Trophoblast cell (in vitro differentiated cells and primary cell): ENCODE measurements at places on chromosomes 2 and 18.

GRCh38 chr2:105752691-105753358, 8.1 kb downstream of the NCK2 start:
- DNase-seq, result no peak

- no peak for DNase-seq
These were observed 11.6 kb downstream of the CAPG start for GRCh38 chr2:85398426-85399182.

GRCh38 chr18:79578396-79579260, 101.0 kb upstream of the CTDP1 start:
- DNase-seq, result no peak

DNA sequence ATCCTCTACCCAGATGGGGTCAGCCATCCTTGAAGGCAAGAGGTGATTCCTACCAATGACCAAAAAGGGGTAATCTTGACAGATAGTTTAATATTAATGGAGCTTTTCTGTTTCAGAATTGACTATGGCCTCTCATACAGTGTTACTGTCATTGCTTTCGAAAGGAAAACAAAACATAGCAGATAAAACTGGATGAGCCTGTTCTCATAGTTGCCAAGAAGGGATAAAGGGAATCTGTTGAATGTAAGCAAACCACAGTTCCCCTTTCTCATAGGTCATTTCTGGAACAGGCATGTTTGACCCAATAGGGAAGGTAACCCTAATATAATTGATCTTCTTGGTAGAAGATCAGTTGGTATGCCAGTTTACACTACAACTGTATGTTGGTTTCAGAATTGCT, 1.6 kb downstream of the RAB27B start:
- no peak for DNase-seq

DNA sequence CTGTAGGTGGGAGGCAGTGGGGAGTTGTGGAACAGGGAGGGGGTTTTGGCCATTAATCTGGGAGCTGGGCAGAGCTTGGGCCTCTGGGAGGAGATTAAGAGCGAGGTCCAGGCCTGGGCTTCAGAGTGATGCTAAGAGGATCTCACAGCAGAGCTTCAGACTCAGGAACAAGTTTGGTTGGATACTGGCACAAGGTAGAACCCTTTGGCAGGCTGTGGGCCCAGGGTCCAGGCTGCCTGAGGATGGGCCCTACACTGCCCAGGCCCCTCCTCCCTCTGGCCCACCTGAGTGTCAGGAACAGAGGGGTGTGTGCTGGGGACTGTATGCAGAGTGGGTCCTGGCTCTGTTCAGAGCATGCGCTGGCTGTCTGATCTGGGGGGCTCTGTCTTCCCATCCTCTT, 334.9 kb downstream of the CYP26B1 start:
- DNase-seq, result no peak

DNA sequence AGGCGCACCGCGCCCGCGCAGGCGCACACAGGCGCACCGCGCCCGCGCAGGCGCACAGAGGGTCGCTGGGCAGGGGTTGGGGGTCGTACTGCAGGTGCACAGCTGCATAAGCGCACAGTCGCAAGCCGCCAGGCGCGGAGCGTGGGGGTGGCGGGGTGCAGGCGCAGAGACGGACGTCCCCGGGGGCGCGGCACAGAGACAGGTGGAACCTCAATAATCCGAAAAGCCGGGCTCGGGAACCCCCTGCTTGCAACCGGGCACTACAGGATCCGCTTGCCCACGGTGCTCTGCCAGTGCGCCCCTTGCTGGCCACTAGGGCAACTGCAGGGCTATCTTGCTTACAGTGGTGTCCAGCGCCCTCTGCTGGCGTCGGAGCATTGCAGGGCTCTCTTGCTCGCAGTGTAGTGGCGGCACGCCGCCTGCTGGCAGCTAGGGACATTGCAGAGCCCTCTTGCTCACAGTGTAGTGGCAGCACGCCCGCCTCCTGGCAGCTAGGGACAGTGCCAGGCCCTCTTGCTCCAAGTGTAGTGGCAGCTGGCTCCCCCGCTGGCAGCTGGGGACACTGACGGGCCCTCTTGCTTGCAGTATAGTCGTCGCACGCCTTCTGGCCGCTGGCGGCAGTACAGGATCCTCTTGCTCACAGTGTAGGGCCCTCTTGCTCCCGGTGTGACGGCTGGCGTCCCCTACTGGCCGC, 34.9 kb downstream of the FAM110C start:
- peak; percentile 98 for DNase-seq

GRCh38 chr18:62336618-62337017, 11.5 kb downstream of the TNFRSF11A start:
- peak; percentile 70 for DNase-seq

DNA sequence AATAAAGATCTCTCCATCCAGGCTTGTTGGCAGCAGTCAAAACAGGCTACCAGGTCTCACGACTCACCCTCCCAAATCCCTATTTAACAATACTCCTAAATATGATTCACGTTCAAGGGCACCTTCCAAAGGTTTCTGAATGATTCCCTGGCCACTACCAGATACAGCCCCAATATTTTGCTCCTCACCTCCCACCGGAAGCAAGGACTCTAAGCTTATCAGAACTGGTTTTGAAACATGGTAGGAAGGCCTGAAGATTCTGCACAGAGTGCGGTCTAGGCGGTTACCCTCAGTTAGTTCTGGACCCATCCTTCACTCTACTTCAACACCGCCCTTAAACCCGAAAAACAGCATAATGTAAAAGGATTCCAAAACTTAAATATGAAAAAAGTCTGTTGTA, 5.2 kb downstream of the PPP4R1 start:
- no peak for DNase-seq

- no peak for DNase-seq
These were observed 55.8 kb downstream of the SLC8A1 start for GRCh38 chr2:40396124-40396523.

- no peak for DNase-seq
These were observed 166.0 kb upstream of the DSEL start for GRCh38 chr18:67682516-67682915.

DNA sequence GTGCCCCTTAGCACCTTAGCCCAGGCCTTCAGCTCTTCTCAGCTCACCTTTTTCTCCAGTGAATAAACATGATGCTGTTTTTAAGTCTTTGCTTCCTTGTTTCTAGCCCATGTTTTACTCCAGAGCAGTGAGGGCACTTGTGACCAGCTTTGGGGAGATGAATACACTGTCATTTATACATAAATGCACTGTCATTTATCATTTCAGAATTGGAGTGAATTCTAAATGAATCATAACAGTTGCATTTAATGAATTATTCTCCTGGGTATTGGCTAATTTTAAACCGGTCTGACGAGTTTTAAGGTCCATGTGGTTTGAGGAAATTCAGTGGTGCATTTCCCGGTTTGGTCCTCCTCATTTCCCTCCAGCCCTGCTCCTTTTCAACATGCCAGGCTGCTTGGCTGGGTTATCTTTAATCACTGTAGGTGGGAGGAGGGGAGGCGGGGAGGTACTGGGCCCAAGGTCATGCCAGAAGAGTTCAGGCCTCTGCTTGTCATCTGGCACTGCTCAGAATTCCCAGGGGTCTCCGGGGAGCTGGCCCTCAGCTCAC, 23.9 kb downstream of the PRKCE start:
- peak; percentile 98 for DNase-seq

GRCh38 chr2:69579536-69579935, 64.0 kb downstream of the AAK1 start:
- DNase-seq, result no peak

- DNase-seq, result peak; percentile 85
These were observed 23.0 kb upstream of the NTSR2 start for GRCh38 chr2:11692966-11693521.

DNA sequence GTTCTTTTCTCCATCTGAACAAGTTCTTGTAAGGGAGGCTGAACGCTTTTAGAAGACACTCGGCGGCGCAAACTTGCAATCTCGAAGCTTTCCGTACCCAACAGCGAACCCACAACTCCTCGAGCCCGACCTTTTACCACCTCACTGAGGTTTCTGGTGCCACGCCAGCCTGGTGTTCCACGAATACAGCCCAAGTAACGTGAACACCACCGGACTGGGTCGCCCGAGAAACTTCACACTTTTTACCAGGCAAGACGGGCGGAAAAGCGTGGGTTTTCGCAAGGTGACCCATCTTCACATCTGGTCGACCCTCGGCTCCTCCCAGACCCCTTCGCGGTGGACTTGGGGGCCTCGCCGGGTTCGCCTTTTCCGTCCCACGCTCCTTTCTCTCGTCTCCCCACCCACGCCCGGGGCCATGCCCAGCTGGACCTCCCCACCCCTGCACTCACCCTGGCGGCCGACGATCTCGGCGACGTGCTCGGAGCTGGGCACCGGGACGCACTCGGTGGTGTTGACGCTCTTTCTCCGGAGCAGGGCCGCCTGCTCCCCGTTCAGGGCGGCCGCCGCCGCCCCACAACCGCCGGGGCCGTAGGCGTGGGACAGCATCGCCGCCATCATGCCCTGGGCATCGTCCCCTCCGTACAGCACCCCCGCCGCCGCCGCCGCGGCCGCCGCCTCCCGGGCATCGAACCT, 1.2 kb downstream of the MEX3C start:
- peak; percentile 11 for DNase-seq

GRCh38 chr2:85601771-85602475, 575 bp downstream of the TMEM150A start:
- peak; percentile 75 for DNase-seq

DNA sequence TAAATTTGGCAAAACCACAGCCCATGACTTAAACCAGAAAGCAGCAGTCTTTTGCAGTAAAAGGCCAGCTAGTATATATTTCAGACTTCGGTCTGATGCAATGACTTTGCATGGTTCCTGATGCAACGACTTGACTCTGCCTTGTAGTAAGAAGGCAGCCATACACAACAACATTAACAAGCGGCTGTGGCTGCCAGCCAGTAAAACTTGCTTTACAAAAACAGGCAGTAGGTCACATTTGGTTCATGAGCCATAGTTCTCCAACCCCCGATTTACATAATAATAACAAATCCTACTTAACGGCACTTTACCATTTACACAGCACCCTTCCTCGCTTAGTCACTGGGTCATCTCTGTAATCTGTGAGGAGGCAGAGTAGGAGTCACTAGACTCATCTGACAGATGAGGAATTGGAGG, 410.3 kb downstream of the LRATD1 start:
- DNase-seq, result no peak

- no peak for DNase-seq
These were observed 93.6 kb downstream of the XRCC5 start for GRCh38 chr2:216202626-216203250.

- DNase-seq, result no peak
These were observed 37.7 kb upstream of the MAT2A start for GRCh38 chr2:85501248-85501647.

GRCh38 chr2:15693926-15694588, 102.4 kb downstream of the DDX1 start:
- DNase-seq, result no peak

DNA sequence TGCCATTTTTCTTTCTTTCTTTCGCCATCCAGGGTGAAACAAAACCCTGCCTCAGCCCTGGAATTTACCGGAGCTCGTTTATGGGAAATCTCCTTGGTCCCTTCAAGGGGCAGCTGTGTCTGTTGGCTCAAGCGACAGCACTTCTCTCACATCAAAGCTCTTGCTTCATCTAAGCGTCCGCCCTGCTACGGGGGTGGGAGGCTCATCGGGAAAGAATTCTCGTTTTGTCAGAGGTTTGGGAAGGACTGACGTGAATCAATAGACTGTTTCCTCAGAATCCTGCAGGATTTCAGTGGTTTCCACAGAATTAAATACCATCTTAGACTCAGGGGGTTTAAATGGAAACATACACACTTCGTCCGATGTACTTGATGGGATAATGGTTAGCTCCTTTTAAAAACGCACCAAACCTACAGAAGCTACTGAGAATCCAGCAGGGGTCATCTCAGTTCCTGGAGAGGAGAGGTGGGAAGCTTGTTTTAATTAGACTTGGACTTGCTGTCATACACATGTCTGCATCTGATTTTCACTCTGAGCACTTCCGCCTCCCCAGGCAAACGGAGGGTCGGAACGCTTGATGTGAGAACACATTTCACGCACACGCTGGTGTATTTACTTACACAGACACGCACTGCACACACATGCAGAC, 91.6 kb downstream of the ASB1 start:
- DNase-seq, result no peak

DNA sequence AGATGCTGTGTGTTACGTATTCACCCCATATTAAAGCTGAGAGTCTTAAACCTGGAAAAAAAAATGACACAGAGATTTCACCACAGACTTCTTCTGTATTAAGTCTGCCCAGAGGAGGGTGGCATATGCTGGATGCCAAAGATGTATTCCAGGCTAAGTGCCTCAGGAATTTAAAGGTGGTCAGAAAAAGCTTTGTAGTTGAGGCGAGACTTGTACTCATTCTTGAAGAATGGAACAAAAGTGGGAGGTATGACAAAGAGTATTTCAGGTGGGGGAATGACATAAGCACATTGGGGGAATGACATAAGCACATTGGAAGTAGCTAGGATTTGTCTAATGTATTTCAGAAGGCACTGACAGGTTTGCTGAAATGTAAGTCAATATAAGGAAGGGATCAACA, 98.6 kb downstream of the BABAM2 start:
- peak; percentile 86 for DNase-seq

DNA sequence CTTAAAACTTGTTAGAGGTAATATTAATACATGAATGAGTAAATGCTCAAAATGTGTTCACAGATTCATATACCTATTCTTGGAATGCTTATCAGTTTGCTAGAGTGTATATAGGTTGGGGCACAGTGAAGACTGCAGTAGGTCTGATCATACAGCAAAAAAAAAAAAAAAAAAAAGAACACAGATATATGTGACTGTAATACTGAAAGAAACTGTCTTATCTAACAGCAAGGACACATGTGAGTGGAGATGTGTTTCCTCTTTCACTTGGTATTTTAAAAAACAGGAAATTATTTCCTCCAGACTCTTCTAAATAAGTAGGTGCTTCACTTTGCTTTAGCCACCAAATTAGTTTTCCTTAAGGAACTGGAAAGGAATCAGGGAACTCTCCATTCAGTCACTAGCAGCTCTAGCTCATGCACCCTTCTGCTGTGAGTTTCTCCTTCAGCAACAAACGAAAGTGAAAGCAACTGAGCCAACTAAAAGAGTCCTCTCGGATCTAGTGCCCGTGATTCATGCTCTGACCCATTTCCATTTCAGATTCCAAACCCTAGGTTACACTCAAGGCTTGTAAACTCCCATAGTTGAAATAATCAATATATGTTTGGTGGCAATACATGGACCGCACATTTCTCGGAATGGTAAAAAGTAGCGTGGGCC, 98.5 kb downstream of the DSEL start:
- peak; percentile 75 for DNase-seq

DNA sequence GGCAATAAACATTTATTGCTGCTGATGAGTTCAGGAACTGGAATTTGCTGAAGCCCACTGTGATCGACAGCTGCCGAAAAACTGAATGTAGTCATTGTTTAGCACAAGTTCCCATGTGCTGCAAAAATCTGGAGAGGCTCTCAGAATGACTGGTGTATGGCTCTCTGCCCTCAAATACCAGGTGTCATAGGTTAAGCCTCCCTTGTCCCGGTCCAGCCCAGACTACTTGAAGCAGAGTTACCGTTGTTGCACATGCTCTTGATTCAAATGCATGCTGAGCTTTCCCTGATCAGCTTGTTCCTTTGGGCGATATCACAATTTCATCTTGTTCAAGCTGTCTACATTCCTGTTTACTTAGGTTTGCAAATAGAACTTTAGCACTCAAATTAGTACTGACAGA, 625.2 kb downstream of the CPS1 start:
- no peak for DNase-seq

- peak; percentile 63 for DNase-seq
These were observed 154.1 kb upstream of the ZSWIM2 start for GRCh38 chr2:187003038-187003554.

- DNase-seq, result no peak
These were observed 70.0 kb upstream of the NDUFV2 start for GRCh38 chr18:9032519-9032918.
